ENCODE measurements at places on chromosomes 12 and 14.

- DNase-seq, result no peak
Measured at GRCh38 chr14:98252820-98253219, 1019.2 kb downstream of the BCL11B start.

- no peak for DNase-seq
Measured at GRCh38 chr12:80778005-80778541, 61.4 kb downstream of the MYF5 start.

DNA sequence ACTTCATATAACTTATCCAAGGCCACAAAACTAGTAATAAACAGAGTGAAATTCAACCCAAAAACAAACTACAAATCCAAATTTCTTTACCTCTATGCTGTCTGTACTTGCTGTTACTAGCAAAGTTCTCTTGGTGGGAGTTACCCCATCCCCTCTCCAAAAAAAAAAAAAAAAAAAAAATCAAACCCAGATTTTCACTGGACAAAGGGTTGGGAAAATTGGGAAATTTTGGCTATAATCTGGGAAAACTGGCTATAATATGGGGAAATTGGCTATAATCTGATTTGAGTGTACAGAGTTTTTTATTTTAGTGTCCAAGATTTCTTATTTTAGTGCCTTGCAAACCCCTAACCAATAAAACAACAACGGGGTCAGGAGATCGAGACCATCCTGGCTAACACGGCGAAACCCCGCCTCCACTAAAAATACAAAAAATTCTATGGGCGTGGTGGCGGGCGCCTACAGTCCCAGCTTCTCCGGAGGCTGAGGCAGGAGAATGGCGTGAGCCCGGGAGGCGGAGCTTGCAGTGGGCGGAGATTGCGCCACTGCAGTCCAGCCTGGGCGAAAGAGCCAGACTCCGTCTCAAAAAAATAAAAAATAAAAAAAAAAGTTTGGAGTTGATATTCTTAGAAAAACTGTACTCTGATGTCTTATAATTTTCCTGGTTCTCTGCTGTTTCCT, 148.4 kb downstream of the CHST11 start:
- DNase-seq, result no peak

GRCh38 chr14:64953661-64954060, 11.1 kb upstream of the GPX2 start:
- no peak for DNase-seq

GRCh38 chr12:26471560-26471959, 276.2 kb downstream of the SSPN start:
- no peak for DNase-seq

GRCh38 chr12:54024127-54024526, 4.1 kb upstream of the HOXC6 start:
- DNase-seq, result no peak

- DNase-seq, result no peak
Measured at GRCh38 chr12:132182206-132182710, 38.0 kb downstream of the NOC4L start.

GRCh38 chr14:89922031-89922907, 32.3 kb downstream of the EFCAB11 start:
- DNase-seq, result no peak

DNA sequence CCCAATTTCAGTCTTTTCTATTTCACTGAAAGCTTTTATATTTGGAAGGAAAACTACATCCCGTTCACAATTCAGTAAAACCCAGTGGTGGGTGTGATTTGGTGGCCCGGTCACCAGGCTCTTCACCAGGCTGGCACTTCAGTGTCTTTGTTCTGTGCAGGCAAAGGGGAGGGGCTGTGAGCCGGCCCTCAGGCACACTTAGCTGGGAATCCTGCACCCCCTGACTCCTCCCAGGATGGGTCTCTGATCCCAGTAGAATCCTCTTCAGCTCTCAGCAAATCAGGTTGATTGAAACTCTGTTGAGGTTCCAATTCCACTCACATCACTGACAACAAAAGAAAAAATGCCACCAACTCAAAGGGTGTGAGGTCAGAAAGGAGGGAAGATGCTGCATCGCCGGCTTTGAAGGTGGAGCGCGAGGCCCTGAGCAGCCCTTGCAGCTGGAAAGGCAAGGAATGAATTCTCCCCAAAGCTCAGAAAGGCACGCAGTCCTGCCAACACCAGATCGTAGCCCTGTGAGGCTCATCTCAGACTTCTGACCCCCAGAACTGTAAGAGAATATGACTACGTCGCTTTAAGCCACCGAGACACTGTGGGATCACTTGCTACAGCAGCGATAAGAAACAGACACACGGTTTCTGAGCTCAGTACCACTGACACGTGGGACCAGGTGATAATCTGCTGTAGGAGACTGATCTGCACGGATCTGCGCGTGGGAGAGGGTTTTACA, 166.6 kb downstream of the PIWIL1 start:
- no peak for DNase-seq

- no peak for DNase-seq
Measured at GRCh38 chr12:107335802-107336570, 242.6 kb upstream of the CRY1 start.

DNA sequence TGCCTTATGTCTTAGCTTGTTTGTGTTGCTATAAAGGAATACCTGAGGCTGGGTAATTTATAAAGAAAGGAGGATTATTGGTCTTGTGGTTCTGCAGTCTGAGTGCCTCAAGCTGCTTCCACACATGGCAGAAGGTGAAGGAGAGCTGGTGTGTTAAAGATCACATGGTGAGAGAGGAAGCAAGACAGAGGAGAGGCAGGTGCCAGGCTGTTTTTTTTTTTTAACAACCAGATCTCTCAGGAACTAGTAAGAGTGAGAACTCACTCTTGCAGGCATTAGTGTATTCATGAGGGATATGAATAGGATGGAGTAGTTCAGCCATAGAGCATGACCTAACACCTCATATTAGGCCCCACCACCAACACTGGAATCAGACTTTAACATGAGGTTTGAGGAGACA, 123.4 kb downstream of the CMAS start:
- DNase-seq, result no peak

DNA sequence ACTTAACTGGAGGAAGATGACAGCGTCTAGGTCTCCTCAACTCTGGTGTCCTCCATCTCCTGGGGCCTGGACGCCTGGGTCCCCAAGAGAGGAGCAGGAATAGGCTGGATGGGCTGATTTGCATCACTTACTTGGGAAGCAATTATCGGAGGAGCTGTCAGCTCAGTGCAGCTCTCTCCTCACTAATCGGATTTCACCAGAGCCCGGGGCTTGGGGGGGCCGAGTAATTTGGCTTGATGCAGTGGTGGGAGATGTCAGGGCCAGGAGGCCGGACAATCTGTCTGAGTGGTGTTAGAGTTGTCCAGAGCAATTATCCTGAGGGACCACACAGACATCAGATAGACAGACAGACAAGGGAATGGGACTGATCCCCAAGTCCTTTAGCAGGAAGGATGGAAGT, 4.6 kb upstream of the SMUG1 start:
- no peak for DNase-seq

GRCh38 chr14:97791906-97792305, 994.7 kb downstream of the VRK1 start:
- no peak for DNase-seq

DNA sequence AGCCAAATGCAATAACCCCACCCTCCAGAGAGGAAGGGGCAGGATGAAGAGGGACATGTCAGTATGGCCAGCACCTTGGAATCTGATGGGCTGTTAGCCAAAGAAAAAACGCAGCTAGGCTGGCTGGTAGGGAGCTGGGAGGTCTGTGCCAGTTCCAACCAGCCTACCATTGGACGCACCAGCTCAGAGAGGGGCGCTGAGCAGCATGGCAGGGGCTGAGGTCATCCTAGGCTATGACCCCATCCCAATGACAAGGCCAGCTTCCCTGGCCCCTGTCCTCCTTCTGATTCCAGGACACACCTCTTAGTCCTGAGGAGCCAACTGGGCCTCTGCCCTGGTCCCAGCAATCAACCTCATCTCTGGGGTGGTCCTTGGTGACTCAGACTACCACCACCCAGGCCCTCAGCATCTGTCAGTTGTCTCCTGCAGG, 12.2 kb downstream of the ACTN1 start:
- DNase-seq, result no peak

- no peak for DNase-seq
Measured at GRCh38 chr12:63958876-63959580, 114.5 kb downstream of the SRGAP1 start.

DNA sequence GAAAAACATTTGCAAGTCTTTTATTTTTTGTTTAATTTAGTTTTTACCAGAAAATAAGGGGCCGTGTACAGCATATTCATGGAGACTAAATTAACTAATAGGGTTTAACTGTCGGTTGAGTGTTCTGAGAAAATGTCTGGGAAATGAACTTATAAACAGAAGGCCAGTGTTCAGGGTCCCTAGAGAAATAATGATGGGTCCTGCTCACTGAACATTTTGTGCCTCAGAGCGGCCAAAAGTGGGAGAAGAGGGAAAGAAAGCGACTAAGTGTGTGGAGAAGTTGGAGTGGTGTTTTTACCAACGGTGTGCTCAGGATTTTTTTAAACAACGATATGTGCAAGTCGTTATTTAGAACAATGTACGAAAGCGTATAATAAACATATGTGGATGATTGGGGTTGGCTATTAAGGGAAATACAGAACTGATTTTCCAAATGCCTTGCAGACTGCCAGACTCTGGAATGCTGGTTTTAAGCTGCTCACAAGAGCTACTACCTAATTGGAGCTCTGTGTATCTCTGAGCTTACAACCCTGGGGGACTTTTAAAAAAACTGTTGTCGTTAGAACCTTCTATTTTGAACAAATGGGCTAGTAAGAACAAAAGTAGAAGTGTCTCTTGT, 166.7 kb downstream of the SLC38A4 start:
- DNase-seq, result no peak

DNA sequence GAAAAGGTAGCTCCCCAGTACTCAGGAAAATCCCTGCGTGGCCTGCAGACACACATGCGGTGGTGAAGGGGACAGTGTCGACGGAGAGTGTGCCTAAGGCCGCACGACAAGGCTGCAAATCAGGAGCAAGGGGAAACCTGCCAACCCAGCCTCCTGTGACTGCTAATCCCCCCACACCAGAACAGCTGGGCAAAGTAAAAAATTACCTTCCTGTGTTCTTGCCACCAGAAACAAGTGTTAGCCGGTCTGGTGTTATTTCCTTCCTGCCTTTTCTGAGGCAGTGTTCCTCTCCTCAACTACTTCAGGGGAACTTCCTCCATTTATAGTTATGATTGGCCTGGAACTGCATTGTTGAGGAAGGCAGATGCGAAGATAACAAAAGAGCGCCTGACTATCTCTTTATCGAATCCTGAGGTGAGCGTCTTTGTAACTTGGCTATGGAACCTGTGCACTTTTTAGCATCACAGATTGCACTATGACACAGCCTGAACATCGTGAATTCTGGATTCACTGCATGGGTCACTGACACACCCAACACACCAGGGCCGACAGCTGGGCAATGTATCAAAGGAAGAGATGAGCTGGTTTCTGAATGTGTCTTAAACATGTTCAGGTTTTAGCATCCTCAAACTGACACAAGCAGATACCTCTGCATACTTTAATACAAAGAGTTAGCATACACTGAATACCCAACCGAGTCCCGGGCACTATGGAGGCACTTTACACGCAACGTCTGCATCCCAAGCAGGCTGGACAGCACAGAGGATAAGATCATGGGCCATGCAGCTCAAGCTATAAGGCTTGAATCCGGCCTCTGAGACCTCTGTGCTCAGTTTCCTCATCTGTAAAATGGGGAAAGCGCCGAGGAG, 28.9 kb downstream of the SLC15A4 start:
- DNase-seq, result no peak

- no peak for DNase-seq
Measured at GRCh38 chr12:54058128-54058768, 4.6 kb downstream of the HOXC4 start.

Data from activated CD8-positive, alpha-beta memory T cell treated with anti-CD3 and anti-CD28 coated beads for 1 hour (primary cell).